ENCODE measurements at places on chromosomes 12 and 14. TPM values are rescaled to one million over a fixed set of nuclear protein-coding genes. Genes with fewer than 3 reads are reported as not detected.
A peak's percentile ranks its signal among the peaks of the same experiment; 100 is the strongest.

GRCh38 chr14:23299986-23300686 is 2.5 kb downstream of the PPP1R3E start:
- no peak for DNase-seq

DNA sequence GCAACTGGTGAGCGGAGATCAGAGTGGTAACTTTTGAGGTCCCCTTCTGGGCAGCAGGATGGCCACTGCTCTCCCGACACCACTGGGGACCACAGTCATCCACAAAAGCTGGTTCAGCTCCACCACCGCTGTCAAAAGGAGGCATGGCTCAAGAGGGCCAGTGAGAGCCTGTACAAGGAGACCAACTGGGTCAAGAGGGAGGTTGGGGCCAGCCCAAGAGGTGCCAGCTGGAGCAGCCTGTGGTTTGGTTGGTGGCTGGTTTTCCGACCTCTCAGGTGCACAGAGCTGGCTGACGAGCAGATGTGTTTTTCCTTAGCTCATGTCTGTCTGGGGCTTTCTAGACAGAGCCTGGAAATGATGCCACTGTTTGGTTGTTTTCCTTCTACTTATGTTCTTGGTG is 60.1 kb downstream of the ERH start:
- no peak for DNase-seq

DNA sequence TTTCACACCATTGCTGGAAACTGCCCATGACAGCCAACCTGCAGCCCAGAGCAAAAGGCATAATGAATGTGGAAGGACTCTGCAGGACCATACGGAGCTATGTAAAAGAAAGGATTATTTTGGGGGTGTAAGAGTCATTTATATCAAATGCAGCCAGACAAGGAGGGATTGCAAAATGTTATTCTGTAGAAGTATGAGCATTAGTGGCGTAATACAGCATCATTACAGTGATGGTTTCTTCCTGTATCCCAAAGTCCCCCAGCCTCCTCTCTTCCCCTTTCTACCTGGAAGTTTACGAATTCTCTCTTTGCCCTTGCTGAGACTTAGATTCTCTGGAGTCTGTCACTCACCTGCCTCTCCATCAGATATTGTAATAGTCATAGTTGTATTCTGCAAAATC is 89.9 kb downstream of the BORCS5 start:
- no peak for DNase-seq

- peak; percentile 27 for DNase-seq
Observed at GRCh38 chr12:991350-992333, 619 bp downstream of the ERC1 start.

DNA sequence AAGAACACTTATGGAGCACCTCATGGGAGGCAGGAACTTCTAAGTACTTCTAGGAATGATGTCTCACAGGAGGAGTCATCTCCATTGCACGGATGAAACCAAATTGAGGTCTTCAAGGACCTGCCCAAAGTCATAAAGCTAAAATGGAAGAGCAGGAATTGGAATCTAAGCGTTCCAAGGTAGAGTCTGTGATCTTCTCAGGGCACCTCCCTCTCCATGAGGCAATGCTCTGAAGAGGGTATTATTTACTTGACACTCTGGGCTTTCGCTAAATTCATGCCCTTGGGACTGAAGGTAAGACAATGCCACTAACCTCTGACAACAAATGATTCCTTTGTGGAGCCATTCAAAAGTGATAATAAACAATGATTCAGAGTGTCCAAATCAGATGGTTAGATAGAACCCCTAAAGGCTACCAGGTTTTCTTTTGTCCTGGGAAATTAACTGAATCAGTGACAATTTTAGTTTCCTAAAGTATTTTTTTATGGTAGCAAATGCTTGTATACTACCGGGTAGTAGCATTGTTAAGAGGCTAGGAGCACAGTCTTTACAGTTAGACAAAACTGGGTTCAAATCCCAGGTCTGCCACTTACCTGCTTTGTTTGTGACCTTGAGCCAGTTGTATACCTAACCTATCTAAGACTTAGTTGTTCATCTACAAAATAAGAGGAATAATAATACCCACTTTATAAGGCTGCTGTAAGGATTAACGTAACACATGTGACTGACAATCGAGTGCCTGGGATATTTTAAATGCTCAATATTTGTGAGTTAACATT is 12.3 kb downstream of the HMGA2 start:
- DNase-seq, result no peak

- no peak for DNase-seq
Observed at GRCh38 chr12:2682296-2683251, 112.2 kb upstream of the FKBP4 start.

- no peak for DNase-seq
Observed at GRCh38 chr14:101588990-101589389, 27.7 kb downstream of the DIO3 start.

Gene GLI1
- polyA plus RNA-seq, result 18.6 TPM

Gene RASSF9
- polyA plus RNA-seq, result 18.6 TPM

Gene IAPP
- not detected for polyA plus RNA-seq
